Caudate nucleus (tissue), 63 donors: ENCODE measurements at places on chromosomes 1 and 21.

DNA sequence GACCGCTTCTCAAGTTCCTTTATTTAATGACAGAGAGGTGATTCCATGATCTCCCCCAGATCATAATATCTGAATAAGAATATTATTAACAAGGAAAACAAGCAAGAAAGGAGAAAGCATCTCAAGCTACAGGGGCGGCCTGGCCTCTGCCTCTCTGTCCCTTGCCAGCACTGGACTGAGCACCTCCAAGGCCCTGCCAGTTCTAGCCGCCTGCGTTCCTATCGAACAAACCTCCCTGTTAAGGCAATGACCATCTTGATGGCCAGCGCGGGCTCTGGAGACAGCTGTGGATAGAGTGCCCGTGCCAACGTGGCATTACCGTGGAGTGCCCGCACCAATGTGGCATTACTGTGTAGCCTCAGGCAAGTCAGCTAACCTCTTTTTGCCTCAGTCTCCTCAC, 84.8 kb downstream of the NPHP4 start:
- no peak for DNase-seq

DNA sequence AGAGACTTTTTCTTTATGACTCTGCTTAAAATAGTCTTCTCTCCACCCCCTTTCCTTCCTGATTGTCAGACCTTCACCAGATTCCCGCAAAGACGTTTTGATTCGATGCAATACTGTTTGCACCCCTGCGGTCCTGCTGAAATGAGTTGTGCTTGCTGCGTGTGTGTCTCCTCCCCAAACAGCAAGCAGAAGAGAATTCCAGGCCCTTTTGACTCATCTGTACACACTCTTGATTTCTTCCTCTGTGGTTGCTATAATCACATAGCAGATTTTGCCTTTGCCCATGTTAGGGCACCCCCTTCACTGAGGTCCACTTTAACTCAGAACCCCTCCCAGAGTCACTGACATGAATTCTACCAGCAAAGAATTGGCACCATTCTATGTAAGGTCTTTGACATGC, 136.5 kb downstream of the ZZZ3 start:
- no peak for DNase-seq

GRCh38 chr1:60942291-60942690, 140.1 kb upstream of the NFIA start:
- DNase-seq = no peak

DNA sequence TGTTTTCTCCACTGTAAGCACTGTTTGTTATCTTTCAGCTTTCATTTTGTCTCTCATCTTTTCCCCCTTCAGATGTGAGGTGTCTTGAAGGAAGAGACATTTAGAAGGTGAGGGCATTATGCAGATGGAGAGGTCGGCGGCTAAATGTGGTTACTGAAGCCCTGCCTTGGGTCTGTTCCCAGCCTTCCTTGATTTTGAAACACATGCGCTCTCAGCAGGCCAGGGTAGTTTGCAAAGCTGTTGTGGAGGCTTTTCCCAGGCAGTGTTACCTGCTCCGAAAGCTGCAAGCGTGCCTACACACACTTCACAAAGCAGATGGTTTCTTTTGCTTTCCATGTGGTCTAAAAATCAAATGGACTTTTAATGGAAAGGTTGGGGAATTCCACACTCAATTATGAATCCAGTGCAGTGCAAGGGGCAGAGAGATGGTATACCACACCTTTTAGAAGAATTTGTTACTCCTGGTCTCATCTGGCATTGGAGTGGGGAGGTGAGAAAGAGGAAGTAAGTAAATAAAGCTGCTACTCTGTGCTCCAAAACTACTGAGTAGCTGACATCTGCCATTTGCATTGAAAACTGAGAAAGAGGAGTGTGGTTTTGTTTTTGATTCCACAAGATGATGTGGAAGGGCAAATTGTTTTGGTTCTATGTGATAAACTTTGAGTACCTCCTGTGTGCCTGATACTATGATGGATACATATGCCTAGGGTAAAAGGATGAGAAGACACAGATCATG, 91.9 kb downstream of the NFIA start:
- DNase-seq = no peak

- no peak for DNase-seq
Measured at GRCh38 chr1:41905093-41905675, 13.5 kb downstream of the HIVEP3 start.

- no peak for DNase-seq
Measured at GRCh38 chr1:31650161-31651088, 5.7 kb upstream of the PEF1 start.

DNA sequence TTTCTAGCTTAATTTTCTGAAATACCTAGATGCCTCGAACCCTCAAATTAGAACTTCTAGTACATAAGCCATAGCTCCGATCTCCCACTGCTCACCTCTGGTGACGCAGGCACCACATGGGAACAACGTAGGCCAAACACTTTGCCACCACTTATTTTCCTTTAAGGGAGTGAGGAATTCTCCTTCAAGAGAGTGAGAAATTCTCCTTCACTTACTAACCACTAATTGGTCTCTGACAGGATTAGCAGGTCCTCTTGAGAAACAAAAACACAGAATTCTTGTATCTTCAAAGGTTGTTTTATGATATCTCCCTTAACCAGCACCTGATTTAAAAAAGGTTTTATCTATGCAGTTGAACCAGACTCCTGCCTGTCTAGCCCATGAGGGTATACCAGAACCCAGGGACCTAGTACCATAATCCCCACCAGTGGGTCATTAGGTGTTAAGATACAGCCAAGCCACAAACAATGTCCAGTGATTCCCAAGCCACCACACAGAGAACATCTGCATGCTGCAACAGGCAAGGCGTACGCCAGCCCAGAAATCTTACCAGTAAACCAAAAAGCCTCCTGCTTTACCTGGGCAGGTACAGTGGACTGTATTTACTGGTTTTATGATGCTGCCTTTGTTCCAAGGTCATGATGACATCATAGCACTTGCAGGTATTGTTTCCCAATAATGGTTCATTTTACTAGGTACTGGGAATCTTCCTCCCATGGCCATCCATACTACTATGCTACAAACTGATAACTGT, 20.3 kb upstream of the CXADR start:
- no peak for DNase-seq

DNA sequence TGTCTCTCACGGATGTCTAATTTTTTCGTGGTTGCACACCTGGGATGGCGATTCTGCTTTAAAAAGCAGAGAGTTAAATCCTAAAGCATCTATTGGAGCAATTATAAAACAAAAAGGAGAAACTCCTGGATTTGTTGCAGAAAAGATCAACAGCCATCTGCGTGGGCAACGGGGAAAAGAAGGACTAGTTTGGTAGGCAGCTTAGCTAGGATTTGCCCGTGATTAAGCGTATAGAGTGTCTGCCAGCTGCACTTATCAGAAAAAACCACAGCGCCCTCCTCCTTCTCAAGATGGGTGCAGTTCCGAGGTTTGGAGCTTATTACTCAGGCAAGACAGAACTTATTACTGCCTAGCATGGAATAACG, 526 bp upstream of the SLC25A24 start:
- DNase-seq = no peak

- DNase-seq = no peak
Measured at GRCh38 chr1:206873603-206874188, 8.3 kb downstream of the IL20 start.

DNA sequence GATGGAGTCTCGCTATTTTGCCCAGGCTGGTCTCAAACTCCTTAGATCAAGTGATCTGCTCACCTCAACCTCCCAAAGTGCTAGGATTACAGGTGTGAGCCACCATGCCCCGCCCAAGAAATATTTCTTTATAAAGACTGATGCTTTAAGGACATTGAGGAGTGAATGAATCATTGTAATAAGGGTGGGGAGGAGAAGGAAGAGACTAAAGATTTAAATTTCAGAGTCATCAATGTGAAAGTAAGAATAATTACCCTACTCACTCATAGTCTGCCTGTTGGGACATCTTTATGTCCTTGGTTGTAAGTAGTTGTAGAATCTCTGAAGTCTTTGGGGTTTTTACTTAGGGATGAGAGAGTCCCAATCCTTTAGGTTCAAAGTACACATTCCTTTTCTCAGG, 7.3 kb downstream of the KDM1A start:
- no peak for DNase-seq

DNA sequence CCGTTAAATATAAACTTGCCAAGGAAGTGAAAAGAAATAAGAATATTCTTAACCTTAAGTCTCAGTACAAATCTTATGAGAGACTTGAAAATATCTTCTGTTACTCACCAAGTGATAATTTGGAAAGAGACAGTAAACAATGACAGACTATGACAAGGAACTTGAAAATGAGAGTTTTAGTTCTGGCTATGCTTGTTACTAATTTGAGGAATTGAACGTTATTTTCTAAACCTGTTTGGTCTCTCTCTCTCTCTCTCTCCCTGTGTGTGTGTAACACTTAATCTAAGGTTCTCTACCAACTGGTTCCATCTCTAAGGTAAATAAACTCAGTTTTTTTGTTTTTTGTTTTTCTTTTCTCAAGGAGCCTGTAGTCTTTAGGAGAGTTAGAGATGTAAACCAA, 161.8 kb downstream of the AMY1C start:
- DNase-seq = no peak

DNA sequence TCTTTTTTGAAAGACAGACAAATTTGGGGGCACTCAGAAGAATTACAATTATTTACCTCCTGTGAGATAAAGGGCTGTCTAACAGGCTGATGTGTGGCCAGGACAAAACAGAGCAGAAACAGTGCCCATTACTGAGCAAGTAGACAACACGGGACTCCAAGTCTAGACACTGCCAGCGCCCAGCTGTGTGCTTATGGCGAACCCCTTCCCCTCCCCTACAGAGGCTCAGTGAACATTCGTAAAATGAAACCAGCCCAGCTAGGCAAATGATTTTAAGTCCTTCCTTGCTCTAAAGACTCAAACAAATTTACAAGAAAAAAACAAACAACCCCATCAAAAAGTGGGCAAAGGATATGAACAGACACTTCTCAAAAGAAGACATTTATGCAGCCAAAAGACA, 91.1 kb downstream of the RUNX1 start:
- no peak for DNase-seq

DNA sequence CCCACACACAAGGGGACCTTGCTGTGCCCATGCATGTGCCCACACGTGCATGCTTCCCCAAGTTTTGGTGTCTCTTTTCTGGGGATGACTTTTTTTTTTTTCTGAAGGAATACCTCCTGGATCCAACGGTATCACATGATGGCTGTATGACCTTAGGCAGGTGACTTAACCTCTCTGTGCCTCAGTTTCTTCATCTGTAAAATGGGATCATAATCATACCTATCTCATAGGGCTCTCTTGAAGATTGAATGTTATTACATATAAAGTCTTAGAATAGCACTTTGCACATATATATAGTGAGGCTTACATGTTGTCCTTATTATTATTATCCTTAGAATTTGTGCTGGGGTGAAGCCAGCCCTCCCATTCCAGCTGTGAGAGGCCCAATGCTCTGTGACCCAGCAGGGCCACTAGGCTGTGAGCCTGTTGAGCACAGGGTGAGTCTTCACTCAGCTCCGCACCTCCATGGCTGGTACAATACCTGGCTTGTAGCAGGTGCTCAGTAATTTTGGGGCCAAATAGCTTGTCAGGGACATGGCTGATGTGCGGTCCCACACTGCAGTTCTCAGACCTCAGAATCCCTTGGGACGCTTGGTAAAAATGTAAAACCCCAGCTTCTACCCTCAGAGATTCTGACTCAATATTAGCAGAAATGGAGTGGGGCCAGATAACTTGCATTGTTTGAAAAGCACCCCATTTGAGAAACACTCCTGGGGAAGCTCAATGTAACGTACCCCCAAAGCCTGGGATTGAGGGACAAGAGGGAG, 20.6 kb downstream of the STUM start:
- no peak for DNase-seq

GRCh38 chr1:36134505-36135329, 9.7 kb upstream of the COL8A2 start:
- peak; percentile 16 for DNase-seq

DNA sequence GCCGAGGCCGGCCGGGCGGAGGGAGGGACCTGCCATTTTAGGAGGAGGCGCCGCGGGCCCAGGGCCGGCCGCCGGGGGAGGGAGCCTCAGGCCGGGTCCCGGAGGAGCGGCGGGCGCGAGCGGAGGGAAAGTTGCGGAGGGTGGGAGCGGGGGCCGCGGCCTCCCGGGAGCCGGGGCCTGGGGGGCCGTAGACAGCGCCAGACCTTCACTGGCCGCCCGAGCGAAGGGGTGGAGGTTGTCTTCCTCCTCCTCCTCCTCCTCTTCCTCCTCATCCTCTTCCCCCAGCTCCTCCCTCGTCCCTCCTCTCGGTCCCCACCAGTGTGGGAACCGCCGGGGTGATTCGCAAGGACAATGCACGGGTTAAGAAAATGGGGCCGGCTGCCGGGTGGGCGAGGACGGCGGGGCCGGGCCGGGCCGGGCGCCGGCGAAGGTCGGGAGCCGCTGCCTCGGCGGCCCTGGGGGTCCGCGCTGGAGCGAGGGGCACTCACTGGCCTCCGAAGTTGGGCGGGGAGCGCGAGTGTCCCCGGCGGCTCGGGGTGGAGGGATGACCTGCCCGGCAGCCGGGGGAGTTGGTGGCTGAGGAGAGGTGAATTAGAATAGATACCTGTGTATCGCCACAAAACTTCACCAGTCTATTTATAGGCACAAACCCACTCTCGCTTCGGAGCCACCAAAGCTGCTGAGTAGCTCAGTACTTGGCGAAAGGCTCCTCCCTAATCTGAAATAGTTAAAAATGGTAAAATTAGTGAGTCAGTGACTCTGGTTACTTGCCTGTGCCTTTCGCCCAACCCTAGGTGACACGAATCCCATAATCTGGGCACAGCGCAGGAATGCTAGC, 1.3 kb downstream of the DYRK1A start:
- no peak for DNase-seq

DNA sequence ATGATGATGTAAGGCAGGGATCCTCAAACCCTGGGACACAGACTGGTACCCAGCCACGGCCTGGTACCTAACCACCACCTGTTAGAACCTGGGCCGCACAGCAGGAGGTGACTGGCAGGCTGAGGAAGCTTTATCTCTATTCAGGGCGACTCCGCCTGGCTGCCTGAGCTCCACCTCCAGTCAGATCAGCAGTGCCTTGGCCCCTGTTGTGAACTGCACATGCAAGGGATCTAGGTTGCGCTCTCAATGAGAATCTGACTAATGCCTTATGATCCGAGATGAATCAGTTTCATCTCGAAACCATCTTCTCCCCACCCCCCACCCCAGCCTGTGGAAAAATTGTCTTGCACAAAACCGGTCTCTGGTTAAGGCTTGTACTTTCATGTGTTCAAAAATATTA, 4.2 kb downstream of the RNPC3 start:
- DNase-seq = no peak

- no peak for DNase-seq
Measured at GRCh38 chr1:220290140-220290761, 18.0 kb upstream of the RAB3GAP2 start.

- DNase-seq = no peak
Measured at GRCh38 chr1:2270260-2271100, 42.4 kb downstream of the SKI start.

DNA sequence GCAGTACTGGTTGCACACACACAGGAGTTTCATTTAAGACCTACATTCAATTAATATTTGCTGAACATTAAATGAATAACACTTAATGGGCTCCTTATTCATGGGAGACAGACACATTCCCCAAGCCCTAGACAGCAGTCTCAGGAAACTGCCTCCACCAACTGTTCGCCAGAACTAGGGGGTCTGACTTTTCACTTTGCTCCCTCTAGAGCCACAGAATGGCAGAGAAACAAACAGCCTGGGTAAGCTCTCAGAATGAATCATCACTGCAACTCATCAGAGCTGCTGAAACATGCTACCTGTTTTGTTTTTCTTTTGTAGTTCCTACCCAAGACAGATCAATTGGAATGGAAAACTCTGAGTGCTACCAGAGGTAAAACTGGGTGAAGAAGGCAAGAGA, 31.7 kb downstream of the ELK4 start:
- no peak for DNase-seq

- peak; percentile 9 for DNase-seq
Measured at GRCh38 chr1:50976890-50977574, 7.0 kb downstream of the CDKN2C start.
